ENCODE measurements at places on chromosomes 4 and X. TPM values are rescaled to one million over a fixed set of nuclear protein-coding genes. Genes with fewer than 3 reads are reported as not detected.

The IGSF1 gene
- 0.48 TPM for total RNA-seq

The OTC gene
- total RNA-seq = not detected

The DGAT2L6 gene
- total RNA-seq = not detected

The OPRPN gene
- not detected for total RNA-seq

The MTNR1A gene
- total RNA-seq = 0.48 TPM

The RAP2C gene
- 22.8 TPM for total RNA-seq

The TSPYL2 gene
- total RNA-seq = 18.8 TPM

The PCDH11X gene
- under 0.01 TPM for total RNA-seq

The SMPX gene
- total RNA-seq = not detected

The AFF1 gene
- 10.9 TPM for total RNA-seq

The HPSE gene
- total RNA-seq = 0.64 TPM

The TMEM31 gene
- not detected for total RNA-seq

The MAGED4B gene
- total RNA-seq = 63.1 TPM

The FGA gene
- total RNA-seq = not detected

The FHDC1 gene
- 0.16 TPM for total RNA-seq

The PRR32 gene
- total RNA-seq = not detected

The ALB gene
- 1.1 TPM for total RNA-seq

The ARR3 gene
- not detected for total RNA-seq

The RASL11B gene
- 4.5 TPM for total RNA-seq

The C1QTNF7 gene
- 1.5 TPM for total RNA-seq

The CT45A3 gene
- not detected for total RNA-seq

The USP17L21 gene
- not detected for total RNA-seq

The FAM199X gene
- 14.9 TPM for total RNA-seq

The RNF212 gene
- not detected for total RNA-seq

The TLR8 gene
- total RNA-seq = not detected

The EDNRA gene
- total RNA-seq = 14.9 TPM

The AKAP4 gene
- not detected for total RNA-seq

The NAT8L gene
- total RNA-seq = not detected

The GUCY1A1 gene
- total RNA-seq = 0.39 TPM

The FGFR3 gene
- 0.88 TPM for total RNA-seq

The DNAJB14 gene
- 29.1 TPM for total RNA-seq

The SPACA5 gene
- not detected for total RNA-seq

The WNK3 gene
- 1.3 TPM for total RNA-seq

All from epithelial cell of alveolus of lung (primary cell).